WTC11 (cell line): ENCODE measurements at places on chromosomes 6 and 20.
A peak's percentile ranks its signal among the peaks of the same experiment; 100 is the strongest.

DNA sequence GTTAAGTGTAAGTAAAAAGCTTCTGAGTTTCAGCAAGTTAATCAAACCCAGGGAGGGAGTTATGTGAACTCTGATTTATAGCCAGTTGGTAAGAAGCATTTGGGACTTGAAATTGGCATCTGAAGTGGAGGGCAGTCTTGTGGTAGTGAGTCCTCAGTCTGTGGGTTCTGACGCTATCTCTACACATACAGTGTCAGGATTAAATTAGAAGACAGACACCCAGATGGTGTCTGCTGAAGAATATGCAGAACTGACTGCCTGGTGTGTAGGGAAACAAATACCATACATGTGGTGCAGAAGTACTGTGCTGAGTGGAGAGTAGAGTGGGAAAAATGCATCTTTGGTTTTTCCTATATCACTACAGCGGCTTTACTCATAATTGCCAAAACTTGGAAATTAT lies 43.5 kb upstream of the PLN start:
- no peak for DNase-seq

DNA sequence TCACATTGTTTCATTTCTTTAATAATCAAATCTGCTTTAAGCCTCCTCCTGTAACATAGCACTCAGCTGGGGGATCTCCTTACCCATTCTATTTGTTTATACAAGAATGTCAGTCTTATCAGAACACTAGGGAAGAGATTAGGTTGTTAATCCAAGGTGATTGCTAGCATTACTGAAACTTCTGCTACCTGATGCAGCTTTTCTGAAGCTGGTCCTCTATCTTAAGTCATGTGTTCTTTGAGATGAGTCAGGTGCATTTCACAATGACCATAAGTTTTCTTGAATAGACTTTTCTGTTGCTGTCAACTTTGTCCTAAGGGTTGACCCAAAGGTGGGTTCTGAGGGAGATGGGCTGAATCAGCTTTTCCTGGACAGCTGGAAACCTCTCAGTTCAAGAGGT lies 60.7 kb upstream of the SYNCRIP start:
- DNase-seq = no peak

GRCh38 chr20:10474606-10475184 lies 39.6 kb downstream of the SLX4IP start:
- DNase-seq = no peak

- DNase-seq = no peak
Observed at GRCh38 chr6:83862776-83863471, 3.4 kb downstream of the CYB5R4 start.

GRCh38 chr20:1002682-1003561 lies 811 bp upstream of the RSPO4 start:
- DNase-seq = no peak

- peak; percentile 90 for DNase-seq
Observed at GRCh38 chr20:36836591-36837269, 39.2 kb upstream of the TLDC2 start.
